Activated B cell treated with CpG ODN at 0.5 μM for 24 hours (primary cell): ENCODE measurements at places on chromosomes 3 and 15. TPM values are rescaled to one million over a fixed set of nuclear protein-coding genes. Genes with fewer than 3 reads are reported as not detected.

EIF4E3 gene
- 1.8 and 2.0 TPM in 2 replicates for total RNA-seq

MEIS2 gene
- 0.24 TPM in 1 of 2 replicates, not detected in the other for total RNA-seq

GOLGA8S gene
- total RNA-seq: 0.09 and 0.10 TPM in 2 replicates

GRCh38 chr3:172142051-172142863 lies 102.9 kb downstream of the FNDC3B start:
- DNase-seq: no peak

DNA sequence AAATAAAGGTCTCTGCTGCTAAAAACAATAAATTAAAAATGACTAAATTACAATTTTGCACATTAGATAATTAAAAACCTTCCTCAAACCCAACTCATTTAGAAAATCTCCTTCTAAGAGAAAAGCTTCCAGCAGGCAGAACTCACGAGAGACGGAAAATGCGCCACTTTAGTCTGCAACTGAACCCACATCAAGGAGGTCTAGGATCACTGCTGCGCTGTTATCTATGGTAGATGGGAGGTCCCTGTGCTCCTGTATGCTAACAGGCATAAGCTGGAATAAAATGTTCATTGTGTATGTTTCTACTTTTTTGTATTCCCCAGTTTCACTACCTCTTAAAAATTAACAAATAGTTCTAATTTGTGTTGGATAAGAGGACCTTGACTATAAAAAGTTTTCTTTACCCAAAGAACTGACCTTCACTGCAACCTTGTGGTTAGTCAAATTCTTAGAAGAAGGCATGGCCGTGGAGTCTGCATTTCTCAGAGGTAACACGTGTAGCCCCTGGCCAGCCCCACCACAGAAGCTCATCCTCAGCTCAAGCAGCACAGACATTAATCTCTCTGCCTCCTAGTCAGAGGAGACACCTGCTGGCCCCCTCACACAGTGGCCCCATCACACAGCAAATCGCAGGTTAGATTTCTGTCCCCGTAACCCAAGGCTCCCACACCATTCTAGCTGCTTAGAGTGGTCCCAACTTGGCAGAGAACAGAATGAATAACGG lies 22.3 kb downstream of the STIMATE start:
- DNase-seq: no peak

DNA sequence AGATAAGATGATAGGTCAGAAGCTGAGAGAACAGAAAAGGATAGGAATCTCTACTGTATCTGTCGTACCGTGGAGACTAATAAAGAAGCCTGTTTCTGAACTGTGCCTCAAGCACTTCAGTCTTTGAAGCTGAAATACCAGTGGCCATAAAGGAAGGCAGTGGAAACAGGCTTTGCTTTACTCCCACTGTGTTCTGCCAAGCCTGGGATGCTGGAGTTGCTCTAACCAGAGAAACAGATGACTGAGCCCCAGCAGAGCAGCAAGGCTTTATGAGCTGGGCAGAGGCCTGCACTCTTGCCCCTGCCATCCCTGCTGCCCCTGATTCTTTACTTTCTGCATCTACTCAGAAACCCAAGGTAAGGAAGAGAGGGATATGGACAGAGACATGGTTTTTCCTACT lies 89.4 kb downstream of the PDE8A start:
- no peak for DNase-seq

DNA sequence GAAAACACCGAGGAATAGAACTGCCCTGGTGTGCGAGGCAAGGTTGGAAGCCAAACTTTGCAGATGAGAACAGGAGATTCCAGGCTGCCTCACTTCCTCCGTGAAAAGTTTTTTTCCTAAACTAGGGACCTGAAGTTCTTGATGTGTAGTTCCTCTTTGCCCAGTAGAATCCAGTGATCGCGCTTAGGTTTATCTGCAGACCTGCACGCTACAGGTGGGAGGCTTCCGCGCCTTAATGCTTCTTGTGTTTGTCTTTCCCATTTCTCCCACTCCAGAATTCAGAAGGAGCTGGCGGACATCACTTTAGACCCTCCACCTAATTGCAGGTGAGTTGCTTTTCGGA lies 5.4 kb downstream of the UBE2E1 start:
- DNase-seq: no peak

DNA sequence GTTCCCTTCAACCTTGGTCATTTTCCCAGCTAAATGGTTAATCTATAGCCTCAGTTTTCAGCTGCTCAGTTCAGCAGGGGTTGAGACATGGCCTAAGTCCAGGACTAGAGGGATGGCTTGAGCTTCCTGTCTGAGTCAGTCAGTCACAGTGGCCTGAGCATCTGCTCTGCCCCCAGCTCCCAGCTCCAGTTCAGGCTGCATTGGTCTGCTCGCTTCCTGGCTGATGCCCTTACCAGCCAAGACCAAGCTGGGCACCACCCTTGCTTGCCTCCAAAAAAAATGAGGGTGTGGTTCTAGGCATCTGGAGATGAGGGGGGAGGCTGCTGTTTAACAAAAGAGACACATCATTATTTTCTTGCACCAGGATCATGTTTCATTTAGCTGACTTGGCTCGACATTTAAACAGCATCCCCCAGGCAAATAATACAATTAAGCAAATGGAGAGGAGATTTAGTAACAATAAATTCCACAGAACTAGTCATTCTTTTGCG lies 70.7 kb downstream of the WNT5A start:
- no peak for DNase-seq

DNA sequence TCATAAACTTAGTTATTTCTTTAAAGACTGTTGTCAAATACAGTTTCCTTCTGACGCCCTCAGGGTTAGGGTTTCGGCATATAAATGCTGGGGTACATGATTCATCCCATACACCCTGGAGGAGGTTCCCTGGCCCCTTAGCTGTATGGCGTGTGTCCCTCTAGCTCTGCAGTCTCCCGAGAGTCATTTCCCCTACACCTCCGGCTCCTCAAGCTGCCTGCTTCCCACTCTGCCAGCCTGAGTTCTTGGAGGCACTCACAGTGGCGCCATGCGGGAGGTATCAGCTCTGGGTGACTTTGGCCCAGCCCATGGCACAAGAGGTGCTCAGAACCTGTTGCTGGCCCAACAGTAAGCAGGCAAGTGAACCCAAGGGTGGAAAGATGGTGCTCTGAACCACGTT lies 70.2 kb upstream of the TRPM1 start:
- DNase-seq: no peak

- no peak for DNase-seq
Measured at GRCh38 chr3:108301695-108302404, 5.5 kb downstream of the HHLA2 start.

GRCh38 chr15:100920516-100921135 lies 1.5 kb downstream of the LRRK1 start:
- DNase-seq: no peak

DNA sequence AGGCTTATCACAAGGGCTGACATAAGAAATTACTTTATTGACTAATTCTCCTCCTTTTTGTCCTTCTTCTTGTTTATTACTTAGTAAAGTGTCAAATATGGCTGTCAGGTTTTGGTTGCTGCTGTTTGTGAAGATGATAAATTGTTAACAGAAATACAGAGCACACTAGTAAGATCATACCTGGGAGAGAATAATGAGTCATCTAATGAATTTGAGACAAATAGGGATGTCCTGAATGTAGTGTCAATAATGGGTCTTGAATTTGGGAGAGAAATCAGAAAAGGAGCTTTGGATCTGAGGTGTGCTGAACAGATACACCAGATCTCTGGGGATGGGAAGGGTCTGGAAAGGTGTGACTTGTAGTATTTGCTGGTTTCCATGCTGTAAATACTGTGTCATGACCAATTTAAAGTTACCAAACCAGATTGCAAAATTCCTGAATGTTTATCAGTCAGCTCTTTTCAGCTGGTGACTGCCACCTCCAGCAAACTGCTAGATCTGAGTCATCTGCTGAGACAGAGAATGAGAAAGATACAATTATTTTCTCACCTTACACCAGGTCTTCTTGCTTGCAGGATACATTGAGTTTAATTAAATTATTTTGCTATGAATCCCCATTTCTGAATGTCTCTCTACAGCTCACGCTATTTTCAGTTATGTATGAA lies 76.7 kb upstream of the SATB1 start:
- DNase-seq: no peak

DNA sequence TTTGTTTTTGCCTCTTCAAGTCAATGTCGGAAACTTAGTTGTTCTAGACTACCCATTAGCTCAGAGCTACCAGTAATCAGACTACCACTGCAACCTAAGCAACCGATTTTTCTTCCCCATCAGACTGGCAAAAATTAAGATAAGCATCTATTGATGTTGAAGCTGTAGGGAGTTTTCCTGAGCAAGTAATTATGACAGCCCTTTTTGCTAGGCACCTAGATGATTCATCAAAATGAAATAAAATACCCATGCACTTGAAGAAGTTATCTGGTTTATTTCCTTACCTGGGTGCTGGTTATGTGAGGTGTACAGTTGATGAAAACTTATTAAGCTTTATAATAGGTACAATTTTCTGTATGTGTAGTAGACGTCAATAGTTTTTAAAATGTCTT lies 554 bp upstream of the COMMD4 start:
- DNase-seq: no peak

GRCh38 chr3:40620151-40620550 lies 95.4 kb downstream of the ZNF621 start:
- no peak for DNase-seq

DNA sequence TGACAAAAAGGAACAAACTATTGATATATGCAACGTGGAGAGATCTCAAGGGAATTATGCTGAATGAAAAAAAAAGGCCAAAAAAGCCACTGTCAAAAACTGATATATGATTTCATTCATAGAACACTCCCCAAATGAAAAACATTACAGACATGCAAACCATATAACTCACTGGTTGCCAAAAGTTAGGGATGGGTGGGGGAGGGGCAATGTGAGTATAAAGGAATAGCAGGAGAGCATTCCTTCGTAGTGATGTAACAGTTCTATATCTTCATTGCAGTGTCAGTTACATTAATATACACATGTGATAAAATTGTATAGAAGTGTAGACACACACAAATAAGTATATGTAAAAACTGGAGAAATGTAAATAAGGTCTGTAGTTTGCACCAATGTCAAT lies 12.2 kb downstream of the GBE1 start:
- no peak for DNase-seq
